ENCODE measurements at places on chromosomes 12 and 14.

DNA sequence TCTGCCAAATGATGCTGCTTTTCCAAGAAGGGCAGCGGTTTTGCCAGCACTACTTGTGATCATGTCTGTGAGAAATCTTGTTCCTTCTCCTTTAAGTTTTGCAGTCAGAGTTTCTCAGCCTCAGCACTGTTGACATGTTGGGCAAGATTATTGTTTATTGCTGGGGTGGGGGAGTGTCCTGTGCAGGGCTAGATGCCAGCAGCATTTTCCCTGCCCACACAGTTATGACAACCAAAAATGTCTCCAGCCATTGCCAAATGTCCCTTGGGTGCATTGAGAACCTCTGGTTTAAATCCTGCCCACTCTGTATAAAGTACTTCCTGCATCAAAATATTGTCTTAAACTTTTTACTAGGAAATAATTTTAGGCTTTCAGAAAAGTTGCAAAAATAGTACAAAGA is 20.0 kb downstream of the TMEM132C start:
- no peak for DNase-seq

- DNase-seq = no peak
Observed at GRCh38 chr12:131883521-131883900, 10.9 kb upstream of the ULK1 start.

DNA sequence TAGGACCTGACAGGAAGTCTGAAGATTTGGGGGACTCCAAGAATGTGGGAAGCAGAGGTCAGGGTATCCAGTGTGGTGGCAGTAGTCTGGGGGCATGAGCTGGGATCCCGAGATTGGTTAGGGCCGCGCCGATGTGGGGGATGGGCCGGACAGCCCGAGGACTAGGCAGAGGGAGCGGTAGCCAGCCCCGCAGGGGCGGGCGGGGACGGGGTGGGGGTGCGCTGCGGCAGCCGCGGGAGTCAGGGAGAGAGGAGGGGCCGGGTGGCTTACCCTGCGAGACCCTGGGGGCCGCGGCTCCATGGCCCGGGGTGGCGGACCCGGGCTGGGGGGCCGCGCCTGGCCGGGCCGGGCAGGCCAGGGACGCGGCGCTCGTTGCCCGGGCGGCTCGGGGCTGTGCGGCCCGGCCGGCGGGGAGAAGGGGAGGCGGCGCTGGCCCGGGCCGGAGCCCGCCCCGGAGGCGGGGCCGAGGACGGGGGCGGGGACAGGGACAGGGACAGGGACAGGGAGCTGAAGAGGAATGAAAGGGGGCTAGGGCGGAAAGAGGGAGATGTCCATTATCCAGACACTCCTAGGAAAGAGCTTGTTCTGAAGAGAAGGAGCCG is 5.6 kb downstream of the ZNF385A start:
- DNase-seq = no peak

- DNase-seq = no peak
Observed at GRCh38 chr12:113104953-113105510, 30.5 kb downstream of the RASAL1 start.

DNA sequence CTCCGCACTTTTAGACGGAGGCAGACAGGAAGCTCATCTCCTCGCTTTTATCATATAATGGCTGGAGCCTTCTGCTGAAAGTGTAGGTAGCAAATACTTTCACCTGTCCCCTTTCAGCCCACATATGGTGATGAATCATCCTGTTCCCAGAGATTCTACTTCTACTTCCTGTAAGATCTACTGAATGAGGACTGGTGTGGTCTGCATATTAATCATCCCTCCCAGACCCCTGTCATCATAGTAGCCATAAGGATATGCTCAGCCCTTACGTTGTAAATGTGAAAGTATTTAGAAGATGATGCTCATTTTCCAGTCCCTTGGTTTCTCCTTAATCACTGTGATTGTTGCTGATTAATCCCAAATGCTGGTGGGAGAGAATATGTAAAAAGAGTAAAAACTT is 268.2 kb upstream of the GRIP1 start:
- no peak for DNase-seq

GRCh38 chr12:46473634-46474329 is 101.2 kb upstream of the SLC38A2 start:
- no peak for DNase-seq

DNA sequence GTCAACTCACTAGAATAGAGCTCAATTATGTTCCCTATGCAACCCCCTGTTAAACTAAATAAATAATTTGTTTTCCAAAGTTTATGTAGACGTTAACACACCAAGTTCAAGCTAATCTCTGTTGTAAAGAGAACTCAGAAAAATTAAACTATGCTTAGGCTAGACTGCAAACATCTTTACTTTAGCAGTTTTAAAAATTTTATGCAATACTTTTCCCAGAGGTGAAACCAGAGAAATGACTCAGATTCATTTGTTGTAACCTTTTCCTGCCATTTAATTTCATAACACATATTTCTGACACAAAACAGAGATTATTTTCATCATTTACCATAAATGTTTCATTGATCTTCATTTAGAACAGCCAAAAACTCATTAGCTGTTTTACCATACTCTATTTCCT is 27.4 kb downstream of the ABCC9 start:
- no peak for DNase-seq

- no peak for DNase-seq
Observed at GRCh38 chr14:40229676-40230075, 797.4 kb upstream of the FBXO33 start.

GRCh38 chr14:102481791-102482238 is 27.8 kb downstream of the ANKRD9 start:
- no peak for DNase-seq

DNA sequence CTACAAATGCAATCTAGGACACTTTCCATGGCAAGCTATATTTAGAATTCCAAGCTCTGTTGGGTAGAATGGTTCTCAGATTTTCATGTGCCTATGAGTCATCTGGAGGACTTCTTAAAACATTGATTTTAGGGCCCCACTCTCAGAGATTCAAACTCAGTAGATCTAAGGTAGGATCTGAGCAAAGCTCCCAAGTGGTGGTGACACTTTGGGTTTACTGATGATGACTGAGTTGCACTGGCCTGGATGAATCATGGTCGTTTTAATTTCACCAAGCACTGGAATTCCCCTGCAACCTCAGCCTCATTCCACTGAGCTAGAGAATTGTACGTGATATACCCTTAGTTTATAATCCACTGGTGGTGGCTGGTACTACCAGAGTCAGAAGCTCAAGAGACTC is 86.5 kb downstream of the PPM1H start:
- no peak for DNase-seq

DNA sequence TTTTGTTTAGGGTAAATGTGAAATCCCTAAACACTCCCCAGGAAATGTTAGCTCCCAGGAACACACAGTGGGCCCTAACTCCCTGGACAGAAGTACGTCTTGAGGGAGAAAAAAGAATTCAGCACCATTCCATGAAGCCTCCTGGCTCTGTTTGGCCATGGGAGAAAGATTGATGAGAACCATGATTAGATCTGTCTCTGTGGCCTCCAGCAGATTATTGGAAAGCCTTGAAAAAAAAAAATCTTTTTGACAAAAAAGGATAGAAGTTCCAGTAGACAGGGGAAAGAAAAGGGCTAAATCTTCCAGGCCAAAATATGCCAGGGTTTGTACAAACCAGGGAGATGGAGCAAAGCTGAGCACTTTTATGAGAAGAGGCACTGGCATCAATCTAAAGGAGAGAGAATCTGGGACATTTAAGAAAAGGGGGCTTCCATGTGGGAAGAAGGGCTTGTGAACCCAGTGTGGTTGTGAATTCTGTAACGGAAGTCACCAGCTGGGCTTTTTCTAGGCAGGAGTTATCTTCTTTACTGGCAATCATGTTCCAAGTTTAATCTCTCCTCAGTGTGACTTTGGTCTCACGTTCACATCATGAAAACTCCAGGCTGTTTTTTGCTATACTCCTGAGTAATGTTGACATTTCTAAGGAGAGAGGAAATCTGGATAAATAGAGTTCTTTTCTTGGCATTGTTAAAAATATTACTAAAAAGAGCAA is 426.7 kb downstream of the RAD51B start:
- DNase-seq = no peak

- DNase-seq = no peak
Observed at GRCh38 chr12:91603060-91603459, 420.4 kb upstream of the DCN start.

- DNase-seq = no peak
Observed at GRCh38 chr12:52618216-52618615, at the start of gene KRT73. TSS of gene KRT73 (minus strand) at chr12:52618559. CDS start at chr12:52618524, 35 bp downstream.

- DNase-seq = no peak
Observed at GRCh38 chr12:104280717-104281458, 22.7 kb upstream of the EID3 start.

GRCh38 chr14:20560961-20561360 is at the start of gene RNASE9:
TSS of gene RNASE9 (minus strand) at chr14:20561047.
- no peak for DNase-seq

- DNase-seq = no peak
Observed at GRCh38 chr12:55933799-55934742, 3.1 kb downstream of the DGKA start.

GRCh38 chr12:31321186-31321896 is 4.6 kb downstream of the SINHCAF start:
- DNase-seq = no peak

DNA sequence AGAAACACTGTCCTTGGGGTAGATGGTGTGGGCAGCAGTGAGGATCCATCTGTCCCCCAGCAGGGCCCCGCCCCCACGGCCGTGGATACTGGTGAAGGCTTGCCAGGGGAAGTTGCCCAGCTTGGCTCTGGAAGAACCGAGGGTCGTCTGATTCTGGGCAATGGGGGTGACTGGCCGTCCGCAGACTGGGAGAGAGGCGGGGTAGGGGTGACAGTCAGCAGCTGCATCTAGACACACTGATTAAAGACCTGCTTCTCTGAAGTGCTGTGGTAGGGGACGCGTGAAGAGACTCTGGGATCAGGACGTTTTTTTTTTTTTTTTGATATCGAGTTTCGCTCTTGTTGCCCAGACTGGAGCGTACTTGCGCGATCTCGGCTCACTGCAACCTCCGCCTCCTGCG is 4.7 kb upstream of the C1R start:
- no peak for DNase-seq

DNA sequence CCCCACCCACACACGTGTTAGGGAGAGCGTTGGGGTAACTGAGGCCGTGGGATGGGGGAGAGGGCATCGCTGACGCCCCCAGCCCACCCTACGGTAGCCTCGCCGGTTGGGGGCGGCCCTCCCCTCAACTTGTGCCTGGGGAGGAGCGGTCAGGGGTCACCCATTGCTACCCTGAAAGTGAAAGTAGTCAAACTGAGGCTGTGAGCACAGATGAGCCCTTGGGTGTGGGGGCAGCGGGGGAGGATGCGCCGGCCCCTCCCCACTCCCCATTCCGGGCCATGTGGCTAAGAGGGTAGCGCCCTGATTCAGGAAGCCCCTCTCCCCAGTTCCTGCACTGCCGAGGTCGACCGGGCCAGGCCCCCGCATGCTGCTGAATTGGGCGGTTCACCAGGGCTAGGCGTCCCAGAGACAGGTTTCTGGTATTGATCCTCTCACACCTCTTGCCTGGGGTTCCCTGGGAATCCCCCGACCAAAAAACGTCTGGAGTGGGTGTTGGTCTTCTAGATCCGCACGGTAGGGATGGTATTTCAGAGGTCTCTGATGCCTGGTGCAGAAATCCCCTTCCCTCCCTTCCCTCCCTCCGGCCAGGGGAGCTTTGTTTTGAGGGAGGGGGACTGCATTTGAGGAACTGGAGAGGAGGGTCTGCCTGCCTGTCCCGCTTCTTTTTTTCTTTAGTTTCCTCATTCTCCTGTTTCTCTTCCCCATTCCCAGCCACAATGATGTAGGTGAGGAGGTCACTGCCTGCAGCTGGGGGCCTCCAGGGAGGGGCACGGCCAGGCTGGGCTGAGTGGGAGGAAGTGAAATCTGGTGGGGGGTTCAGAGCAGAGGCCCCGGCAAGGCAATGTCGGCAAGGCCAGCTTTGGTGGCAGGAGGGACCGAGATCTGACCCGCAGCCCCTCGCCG is 1.0 kb downstream of the SH2B3 start:
- DNase-seq = no peak

DNA sequence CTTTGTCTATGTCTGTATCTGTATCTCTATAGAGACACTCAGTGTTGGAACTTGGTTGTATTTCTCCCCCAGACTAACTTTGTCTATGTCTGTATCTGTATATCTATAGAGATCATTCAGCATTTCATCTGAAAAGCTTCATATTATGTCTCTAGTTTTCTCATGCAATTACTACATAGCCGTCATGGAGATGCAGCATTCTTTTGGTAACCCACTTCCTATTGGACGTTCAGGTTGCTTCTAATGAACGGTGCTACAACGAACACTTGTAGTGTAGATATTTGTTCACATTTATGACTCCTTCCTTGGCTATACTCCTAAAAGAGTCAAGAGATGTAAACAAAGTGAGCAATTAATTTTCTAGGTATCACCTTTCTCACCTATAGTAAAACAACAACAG is 81.5 kb upstream of the KCNA1 start:
- DNase-seq = no peak

- no peak for DNase-seq
Observed at GRCh38 chr12:64427988-64428387, 23.8 kb downstream of the XPOT start.

DNA sequence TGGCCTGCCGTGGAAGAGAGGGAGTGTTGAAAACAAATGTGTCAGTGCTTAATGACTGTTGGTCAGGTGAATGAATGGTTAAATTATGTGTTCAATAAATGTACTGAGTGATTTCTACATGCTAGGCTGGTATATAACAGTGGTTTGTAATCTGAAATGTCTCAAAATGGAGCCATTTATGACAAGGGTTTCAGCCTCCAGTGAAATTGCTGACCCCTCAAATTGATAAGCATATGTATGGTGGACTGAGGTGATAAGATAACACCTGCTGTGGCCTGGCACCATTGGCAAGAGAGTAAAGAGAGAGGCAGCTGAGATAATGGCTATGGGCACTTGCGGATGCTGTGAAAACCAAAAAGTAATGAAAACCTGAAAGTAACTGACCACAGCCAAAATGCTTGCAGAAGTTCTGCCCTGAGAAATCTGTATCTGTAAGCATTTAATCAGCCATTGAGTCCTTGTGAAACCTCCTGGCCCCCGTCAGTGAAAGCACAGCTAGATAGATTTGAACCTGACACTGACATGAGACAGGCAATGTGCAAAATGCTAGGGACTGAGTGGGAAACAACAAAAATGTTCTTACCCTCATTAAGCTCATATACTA is 1.4 kb upstream of the BCAT1 start:
- DNase-seq = no peak

GRCh38 chr12:57049119-57049446 is 846 bp downstream of the MYO1A start:
- DNase-seq = no peak

DNA sequence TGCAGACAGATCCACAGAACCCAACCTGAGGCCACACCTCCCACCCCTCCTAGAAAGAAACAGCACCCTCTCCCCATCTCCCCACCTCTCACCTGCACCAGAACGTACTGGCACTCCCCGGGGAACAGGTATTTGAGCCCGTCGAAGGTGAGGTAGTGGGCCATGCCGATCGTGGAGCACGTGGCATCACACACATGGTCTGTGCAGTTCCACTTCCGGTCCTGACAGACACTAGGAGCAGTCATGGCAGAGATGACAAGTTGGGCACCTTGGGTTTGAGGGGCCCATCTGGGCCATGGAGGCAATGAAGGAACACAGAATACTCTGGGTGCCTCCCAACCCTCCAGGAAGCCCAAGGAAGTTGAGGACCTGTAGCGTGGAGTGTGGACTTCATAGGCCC is 89.5 kb upstream of the ANO2 start:
- no peak for DNase-seq

All from activated CD8-positive, alpha-beta memory T cell treated with anti-CD3 and anti-CD28 coated beads for 1 hour (primary cell).